ENCODE measurements at places on chromosomes 7 and 10.
A peak's percentile ranks its signal among the peaks of the same experiment; 100 is the strongest.

- H3K36me3 ChIP-seq = no peaks in the 10 kb centered on the region
- no peak overlapping the region for H3K4me3 ChIP-seq
- H3K4me1 ChIP-seq = peaks cover 11% of the 10 kb centered on the region
- H3K27me3 ChIP-seq = peaks cover 67% of the 10 kb centered on the region
These were observed 10.8 kb downstream of the UNCX start for GRCh38 chr7:1243290-1243963.

GRCh38 chr7:157462419-157462771 lies 125.6 kb downstream of the DNAJB6 start:
- H3K27me3 ChIP-seq = no peaks in the 10 kb centered on the region
- H3K27ac ChIP-seq = no peak overlapping the region
- peaks cover 9% of the 10 kb centered on the region for H3K4me1 ChIP-seq
- DNase-seq = no peak
- no peaks in the 10 kb centered on the region for H3K36me3 ChIP-seq

DNA sequence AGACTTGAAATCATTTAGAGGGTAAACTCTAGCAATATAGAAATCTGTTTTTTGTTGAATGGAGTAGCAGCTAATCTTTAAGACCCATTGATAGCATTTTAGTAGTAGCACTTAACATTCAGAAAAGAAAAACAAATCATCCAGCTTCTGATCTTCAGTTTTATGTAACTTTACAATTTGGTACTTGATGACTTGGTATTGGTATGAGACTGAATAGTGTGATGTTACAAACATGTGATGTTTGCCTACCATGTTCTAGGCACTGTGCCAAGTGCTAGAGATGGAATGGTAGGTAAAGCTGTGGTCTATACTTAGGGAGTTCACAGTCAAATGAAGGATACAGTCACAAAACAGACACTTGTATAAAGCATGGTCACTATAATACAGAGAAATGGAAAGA lies 21.3 kb downstream of the ZEB1 start:
- H3K36me3 ChIP-seq = peaks cover 1% of the 10 kb centered on the region
- H3K4me1 ChIP-seq = peaks cover 31% of the 10 kb centered on the region
- H3K4me3 ChIP-seq = no peak overlapping the region
- no peak overlapping the region for H3K27ac ChIP-seq
- DNase-seq = peak; percentile 49
- no peaks in the 10 kb centered on the region for H3K27me3 ChIP-seq

- H3K4me1 ChIP-seq = no peaks in the 10 kb centered on the region
- H3K27me3 ChIP-seq = peaks cover 9% of the 10 kb centered on the region
- H3K27ac ChIP-seq = no peak overlapping the region
These were observed 2.1 kb downstream of the GHRHR start for GRCh38 chr7:30965883-30966282.

DNA sequence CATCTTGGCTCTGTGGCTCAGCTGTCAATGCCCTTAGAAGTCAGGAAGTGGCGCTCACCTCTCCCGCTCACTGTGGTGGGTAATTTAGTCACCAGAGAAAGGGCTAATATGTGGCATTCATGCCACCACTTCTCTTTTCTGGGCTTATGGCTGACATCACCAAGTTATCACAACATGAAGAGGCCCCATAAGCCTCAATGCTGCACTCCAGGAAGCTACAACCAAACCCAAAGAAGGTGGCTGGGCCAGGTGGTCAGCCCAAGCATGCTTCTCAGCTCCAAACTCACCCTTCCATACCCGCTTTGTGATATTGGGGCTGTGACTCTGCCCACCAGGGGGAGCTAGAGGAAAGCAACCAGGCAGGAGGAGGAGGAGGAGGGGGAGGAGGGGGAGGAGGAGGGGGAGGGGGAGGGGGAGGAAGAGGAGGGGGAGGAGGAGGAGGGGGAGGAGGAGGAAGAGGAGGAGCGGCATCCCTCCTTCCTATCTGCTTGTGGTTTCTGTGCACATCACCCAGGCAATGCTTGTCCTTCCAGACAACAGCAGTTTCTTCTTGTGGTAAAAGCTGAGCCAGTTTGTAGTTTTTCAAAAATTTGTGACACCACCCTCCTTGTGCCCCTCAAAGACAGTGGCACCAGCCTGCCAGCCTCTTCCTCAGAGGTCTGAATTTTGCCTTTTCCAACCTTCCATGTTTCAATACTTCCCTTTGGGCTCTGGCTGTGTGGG lies 42.1 kb downstream of the CYP26A1 start:
- peaks cover 11% of the 10 kb centered on the region for H3K4me1 ChIP-seq
- peak; percentile 86 for DNase-seq
- no peaks in the 10 kb centered on the region for H3K27me3 ChIP-seq
- no peak overlapping the region for H3K4me3 ChIP-seq
- H3K27ac ChIP-seq = no peak overlapping the region
- H3K36me3 ChIP-seq = no peaks in the 10 kb centered on the region

DNA sequence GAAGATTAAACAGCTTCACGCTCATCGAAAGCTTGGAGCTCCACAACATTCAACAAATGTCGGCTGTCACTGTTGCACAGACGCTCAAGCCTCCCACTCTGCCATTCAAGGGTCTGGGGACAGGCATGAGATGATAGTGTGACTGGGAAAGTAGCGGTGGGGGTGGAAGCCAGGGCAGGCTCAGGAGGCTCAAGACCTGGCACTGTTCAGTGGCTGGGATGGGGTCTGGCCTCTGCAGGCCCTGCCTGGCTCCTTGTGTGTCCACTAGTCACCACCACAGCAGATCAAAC lies 13.5 kb upstream of the GTPBP4 start:
- H3K4me3 ChIP-seq = no peak overlapping the region
- H3K27me3 ChIP-seq = no peaks in the 10 kb centered on the region
- no peak for DNase-seq
- no peaks in the 10 kb centered on the region for H3K4me1 ChIP-seq

DNA sequence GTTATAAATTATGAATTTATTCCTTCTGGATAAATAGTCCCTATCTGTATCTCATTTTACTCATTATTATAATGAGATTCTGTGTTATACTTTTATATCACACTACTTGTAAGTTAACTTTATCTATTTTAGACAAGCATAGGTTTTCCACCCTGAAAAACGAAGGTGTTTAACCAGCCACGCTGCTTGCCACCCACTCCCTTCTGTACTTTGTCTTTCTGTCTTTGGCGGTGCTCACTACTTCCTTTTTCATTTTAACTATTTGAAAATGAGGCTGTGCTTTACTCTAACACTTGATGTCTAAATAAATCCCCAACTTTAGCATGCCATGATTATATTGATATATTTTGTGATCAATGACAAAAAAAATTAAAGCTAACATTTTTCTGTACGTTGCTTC lies 952.9 kb downstream of the DNAJB9 start:
- H3K27me3 ChIP-seq = no peaks in the 10 kb centered on the region
- H3K27ac ChIP-seq = no peak overlapping the region
- no peaks in the 10 kb centered on the region for H3K36me3 ChIP-seq
- H3K4me1 ChIP-seq = no peaks in the 10 kb centered on the region
- no peak for DNase-seq

DNA sequence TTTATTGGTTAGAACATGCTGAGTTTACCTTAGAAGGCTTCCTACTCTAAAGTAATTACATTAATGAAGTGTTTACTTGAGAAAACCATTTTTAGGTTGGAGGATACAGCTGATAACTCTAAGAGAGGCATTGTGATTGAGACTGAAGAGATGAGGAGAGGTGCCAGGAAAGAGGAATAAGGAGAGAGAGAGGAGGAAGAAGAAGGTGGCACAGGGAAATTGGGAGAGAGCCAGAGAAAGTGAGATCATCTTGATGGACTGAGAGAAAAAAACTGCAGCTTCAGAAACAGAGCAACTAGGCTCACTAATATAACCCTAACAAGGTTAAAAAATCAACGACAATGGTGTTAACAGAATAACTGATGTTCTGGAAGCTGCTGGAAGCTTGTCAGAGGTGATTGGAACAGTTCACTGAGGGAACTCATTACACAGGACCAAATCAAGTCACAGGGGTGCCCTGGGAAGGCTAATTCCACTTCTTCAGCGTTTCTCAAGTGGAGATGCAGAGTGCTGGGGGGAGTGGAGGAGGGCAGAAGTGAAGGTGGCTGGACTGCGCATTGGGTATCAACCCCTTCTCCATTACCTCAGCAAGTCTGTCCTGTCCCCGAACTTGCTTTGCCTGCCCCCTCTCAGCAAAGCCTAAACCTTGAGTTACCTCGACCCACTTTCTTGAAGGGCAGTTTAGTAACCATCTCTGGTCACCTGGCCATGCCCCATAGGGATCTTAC lies 6.9 kb upstream of the SORBS1 start:
- H3K36me3 ChIP-seq = no peaks in the 10 kb centered on the region
- no peak for DNase-seq
- no peaks in the 10 kb centered on the region for H3K27me3 ChIP-seq
- no peak overlapping the region for H3K27ac ChIP-seq

- H3K27ac ChIP-seq = no peak overlapping the region
- no peak overlapping the region for H3K4me3 ChIP-seq
- no peaks in the 10 kb centered on the region for H3K4me1 ChIP-seq
- no peak for DNase-seq
These were observed 115.2 kb downstream of the RNLS start for GRCh38 chr10:88467835-88468485.

DNA sequence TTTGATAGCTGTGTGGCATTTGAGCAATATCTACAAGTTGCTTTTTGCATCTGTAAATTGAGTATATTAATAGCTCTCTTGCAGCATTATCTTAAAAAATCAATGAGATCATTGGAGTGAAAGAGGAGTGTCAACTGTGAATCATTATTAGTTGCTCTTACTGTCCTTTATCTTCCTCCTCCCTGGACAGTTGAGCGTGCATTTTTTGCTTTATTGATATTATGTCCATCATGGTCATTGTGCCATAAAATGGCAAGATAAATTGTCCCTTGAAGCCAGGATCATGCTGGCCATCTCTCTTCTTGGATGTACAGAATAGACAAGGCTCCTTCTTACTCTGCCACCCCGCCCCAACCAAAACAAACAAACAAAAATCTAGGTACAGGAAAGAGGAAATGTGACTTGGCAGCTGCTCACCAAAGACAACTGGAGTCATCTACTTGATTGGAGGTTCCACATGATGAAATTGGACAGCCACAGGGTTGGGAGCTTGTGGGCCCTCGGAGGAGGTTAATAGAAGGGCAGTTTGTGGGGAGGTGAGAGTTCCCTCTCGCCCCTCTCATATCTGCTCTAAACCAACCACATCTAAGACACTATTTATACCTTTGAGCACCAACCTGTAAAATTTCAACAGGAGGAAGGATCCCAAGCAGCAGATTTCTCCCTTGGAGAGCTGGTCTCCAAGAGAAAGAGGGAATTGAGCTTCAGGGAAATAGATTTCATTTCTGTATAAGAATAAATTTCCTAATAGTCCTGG lies 252.7 kb downstream of the SKIDA1 start:
- no peak for DNase-seq
- no peaks in the 10 kb centered on the region for H3K4me1 ChIP-seq
- H3K27ac ChIP-seq = no peak overlapping the region
- H3K4me3 ChIP-seq = no peak overlapping the region

GRCh38 chr10:113047605-113047962 lies 97.5 kb downstream of the TCF7L2 start:
- H3K27ac ChIP-seq = no peak overlapping the region
- peaks cover 9% of the 10 kb centered on the region for H3K27me3 ChIP-seq
- H3K4me3 ChIP-seq = no peak overlapping the region
- peaks cover 17% of the 10 kb centered on the region for H3K4me1 ChIP-seq
- DNase-seq = no peak

- peaks cover 2% of the 10 kb centered on the region for H3K27me3 ChIP-seq
- no peaks in the 10 kb centered on the region for H3K4me1 ChIP-seq
- no peak overlapping the region for H3K27ac ChIP-seq
- no peak overlapping the region for H3K4me3 ChIP-seq
- DNase-seq = no peak
These were observed 242.4 kb upstream of the GLI3 start for GRCh38 chr7:42479452-42479815.

Data from activated naive CD4-positive, alpha-beta T cell treated with anti-CD3 and anti-CD28 coated beads for 36 hours (primary cell).